SK-N-SH (cell line): ENCODE measurements at places on chromosomes 11 and 22.

DNA sequence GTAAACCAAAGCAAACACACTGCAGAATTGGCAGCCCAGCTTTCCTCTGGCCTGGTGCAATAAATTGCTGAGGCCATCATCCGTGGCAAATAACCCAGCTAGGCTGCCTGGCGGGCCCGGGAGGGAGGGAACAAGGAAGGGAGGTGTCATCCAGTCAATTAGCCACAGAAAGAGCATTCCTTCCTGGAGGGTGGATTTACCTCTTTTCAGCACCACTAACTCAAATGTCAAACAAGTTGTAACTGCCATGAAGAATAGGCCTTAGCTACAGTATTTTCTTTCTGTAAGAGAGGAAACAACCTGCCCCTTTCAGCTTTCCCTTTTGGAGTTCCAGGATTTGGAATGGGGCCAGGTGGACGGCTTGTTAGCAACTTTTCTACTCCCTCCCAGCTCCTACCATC lies 163.8 kb upstream of the BDNF start:
- DNase-seq, result no peak
- H3K27ac ChIP-seq, result no peak overlapping the region
- H3K4me3 ChIP-seq, result no peak overlapping the region
- no peaks in the 10 kb centered on the region for H3K36me3 ChIP-seq
- no peaks in the 10 kb centered on the region for H3K27me3 ChIP-seq
- H3K4me1 ChIP-seq, result no peaks in the 10 kb centered on the region

DNA sequence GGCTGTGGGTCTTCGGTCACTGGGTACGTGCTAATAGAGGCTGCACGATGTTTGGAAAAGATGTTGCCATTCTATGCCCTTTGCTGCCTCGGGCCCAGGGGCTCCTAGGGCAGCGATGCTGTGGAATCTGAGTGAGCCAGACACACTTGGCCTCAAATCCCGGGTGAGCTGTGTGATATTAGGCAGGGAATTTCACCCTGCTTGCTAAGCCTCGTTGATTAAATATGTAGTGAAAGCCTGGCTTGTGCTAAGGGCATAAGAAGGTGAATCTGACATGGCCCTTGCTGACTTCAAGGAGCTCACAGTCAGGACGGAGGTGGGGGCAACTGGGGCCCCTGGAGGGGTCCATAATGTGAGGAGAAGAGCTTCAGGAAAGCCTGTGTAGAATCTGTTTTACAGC lies 5.4 kb upstream of the HMOX1 start:
- H3K27me3 ChIP-seq, result no peaks in the 10 kb centered on the region
- H3K4me3 ChIP-seq, result no peak overlapping the region
- H3K27ac ChIP-seq, result no peak overlapping the region
- DNase-seq, result no peak

DNA sequence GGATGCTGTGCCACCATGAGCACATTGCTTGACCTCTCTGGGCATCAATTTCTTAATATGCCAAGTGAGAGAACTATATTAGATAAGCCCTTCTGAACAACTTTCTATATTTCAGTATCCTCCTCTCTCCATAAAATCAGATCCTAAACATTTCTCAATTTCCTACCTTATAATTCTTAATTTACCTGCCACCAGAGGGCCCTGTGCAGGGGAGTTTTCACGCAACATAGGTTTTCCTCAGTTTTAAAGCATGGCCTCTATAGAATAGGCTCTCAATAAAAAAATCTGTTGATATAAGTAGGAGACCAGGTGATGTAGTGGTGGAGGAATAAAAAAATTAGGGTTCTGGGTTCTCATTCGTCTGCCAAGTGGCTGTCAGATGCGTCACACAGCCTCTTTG lies 83.7 kb upstream of the DBX1 start:
- no peak for DNase-seq
- no peak overlapping the region for H3K4me3 ChIP-seq
- H3K27ac ChIP-seq, result no peak overlapping the region

GRCh38 chr11:83042964-83043711 lies 28.6 kb downstream of the RAB30 start:
- no peaks in the 10 kb centered on the region for H3K36me3 ChIP-seq
- H3K4me1 ChIP-seq, result peaks cover 17% of the 10 kb centered on the region; the same call in 1 of the 2 replicates
- H3K4me3 ChIP-seq, result no peak overlapping the region
- H3K27me3 ChIP-seq, result no peaks in the 10 kb centered on the region

DNA sequence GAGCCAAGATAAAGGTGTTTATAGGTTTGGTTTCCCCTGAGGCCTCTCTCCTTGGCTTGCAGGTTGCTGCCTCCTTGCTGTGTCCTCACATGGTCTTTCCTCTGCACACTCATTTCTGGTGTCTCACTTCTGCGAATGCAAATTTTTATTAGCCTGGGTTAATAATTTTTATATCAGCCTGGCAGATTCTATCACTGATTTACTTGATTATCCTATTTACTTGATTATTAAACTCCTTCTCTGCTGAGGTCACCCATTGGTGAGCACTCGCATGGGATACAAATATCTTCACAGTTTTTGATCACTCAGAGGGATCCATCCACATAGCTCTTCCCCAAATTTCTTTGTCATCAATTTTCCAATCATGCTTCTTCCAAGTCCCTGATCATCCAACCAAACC lies 90.9 kb upstream of the IGLL5 start:
- H3K36me3 ChIP-seq, result no peaks in the 10 kb centered on the region
- no peaks in the 10 kb centered on the region for H3K27me3 ChIP-seq
- DNase-seq, result no peak
- no peak overlapping the region for H3K27ac ChIP-seq
- H3K4me1 ChIP-seq, result no peaks in the 10 kb centered on the region

GRCh38 chr22:30891781-30892180 lies 76.8 kb downstream of the MORC2 start:
- no peak overlapping the region for H3K27ac ChIP-seq
- no peaks in the 10 kb centered on the region for H3K36me3 ChIP-seq
- no peaks in the 10 kb centered on the region for H3K4me1 ChIP-seq
- no peak overlapping the region for H3K4me3 ChIP-seq

- no peaks in the 10 kb centered on the region for H3K4me1 ChIP-seq
- DNase-seq, result peak; percentile 4
- no peaks in the 10 kb centered on the region for H3K36me3 ChIP-seq
- no peak overlapping the region for H3K4me3 ChIP-seq
These were observed 47.5 kb upstream of the SPATA19 start for GRCh38 chr11:133892584-133893380.

- peak overlapping the region; percentile 77; the same call in 1 of the 2 replicates for H3K4me3 ChIP-seq
- H3K36me3 ChIP-seq, result peaks cover 13% of the 10 kb centered on the region; the same call in 1 of the 2 replicates
- no peaks in the 10 kb centered on the region for H3K27me3 ChIP-seq
- DNase-seq, result no peak
These were observed 1.7 kb upstream of the EIF4ENIF1 start for GRCh38 chr22:31491218-31491962.

DNA sequence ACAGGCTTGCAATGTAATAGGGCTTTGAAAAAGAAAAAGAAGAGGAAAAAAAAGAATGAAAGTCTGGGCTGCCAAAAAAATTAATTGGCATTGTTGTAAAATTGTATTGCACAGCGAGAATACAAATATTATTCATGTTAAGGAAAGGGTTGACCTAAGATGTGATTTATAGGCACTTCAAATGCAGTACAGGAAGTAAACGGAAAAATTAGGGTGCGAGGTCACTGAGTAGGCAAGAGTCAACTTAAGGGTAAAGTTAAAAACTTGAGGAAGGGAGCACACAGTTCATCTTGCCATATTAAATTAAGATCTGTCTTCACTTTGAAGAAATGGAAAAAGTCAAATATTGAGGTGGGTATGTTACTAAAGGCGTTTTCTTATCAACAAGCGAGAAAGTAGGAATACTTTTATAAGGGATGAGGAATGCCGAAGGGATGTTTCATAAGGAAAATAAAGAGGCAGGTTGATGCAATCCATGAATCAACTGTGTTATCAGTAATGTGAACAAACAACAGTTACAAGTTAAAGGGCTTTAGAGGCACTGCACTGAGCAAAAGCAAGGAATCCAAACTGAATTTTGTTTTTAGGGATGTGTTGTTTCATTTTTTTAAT lies 123.0 kb downstream of the WT1 start:
- peaks cover 2% of the 10 kb centered on the region; the same call in 1 of the 2 replicates for H3K4me1 ChIP-seq
- H3K27ac ChIP-seq, result no peak overlapping the region
- peak overlapping the region; percentile 18; the same call in 1 of the 2 replicates for H3K4me3 ChIP-seq
- DNase-seq, result no peak

DNA sequence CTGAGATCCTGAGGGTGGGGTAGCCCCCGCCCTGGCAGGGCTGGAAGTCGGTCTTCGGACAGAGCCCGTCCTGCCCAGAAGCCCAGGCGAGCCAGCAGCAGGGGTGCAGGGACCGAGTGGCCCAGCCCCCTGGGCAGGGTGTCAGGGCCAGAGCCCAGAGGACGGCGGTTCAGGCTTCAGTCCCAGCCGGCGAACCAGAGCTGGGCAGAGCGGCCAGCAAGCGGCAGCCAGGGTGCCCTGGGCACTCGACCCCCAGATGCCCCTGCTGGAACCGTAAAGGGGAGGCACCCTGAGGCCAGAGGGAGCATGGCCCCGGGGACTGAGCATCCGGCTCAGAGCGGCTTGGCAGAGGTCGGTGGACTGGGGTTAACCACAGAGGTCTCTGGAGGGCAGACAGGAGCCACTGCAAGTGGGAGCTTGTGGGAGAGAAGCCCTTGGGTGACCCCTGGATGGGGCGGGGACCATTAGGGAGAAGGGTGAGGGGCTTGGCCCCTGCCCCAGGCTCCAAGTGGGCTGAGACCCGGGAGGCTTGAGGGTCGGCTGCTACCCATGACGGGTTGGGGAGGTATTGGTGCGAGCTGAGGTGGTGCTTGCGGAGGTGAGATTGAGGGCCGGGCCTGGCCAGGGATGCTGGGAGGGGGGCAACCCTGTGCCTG lies 15.9 kb downstream of the LSP1 start:
- H3K4me1 ChIP-seq, result peaks cover 40% of the 10 kb centered on the region; the same call in 1 of the 2 replicates
- DNase-seq, result no peak
- H3K4me3 ChIP-seq, result no peak overlapping the region
- no peaks in the 10 kb centered on the region for H3K36me3 ChIP-seq
- no peaks in the 10 kb centered on the region for H3K27me3 ChIP-seq
- H3K27ac ChIP-seq, result no peak overlapping the region

GRCh38 chr11:1228921-1229451 lies 6.1 kb downstream of the MUC5B start:
- H3K4me3 ChIP-seq, result no peak overlapping the region
- no peaks in the 10 kb centered on the region for H3K36me3 ChIP-seq
- DNase-seq, result peak; percentile 40
- H3K4me1 ChIP-seq, result peaks cover 2% of the 10 kb centered on the region; the same call in 1 of the 2 replicates
- no peaks in the 10 kb centered on the region for H3K27me3 ChIP-seq

- no peak overlapping the region for H3K4me3 ChIP-seq
- no peaks in the 10 kb centered on the region for H3K36me3 ChIP-seq
- DNase-seq, result no peak
These were observed 842.4 kb downstream of the LUZP2 start for GRCh38 chr11:25339281-25339680.

DNA sequence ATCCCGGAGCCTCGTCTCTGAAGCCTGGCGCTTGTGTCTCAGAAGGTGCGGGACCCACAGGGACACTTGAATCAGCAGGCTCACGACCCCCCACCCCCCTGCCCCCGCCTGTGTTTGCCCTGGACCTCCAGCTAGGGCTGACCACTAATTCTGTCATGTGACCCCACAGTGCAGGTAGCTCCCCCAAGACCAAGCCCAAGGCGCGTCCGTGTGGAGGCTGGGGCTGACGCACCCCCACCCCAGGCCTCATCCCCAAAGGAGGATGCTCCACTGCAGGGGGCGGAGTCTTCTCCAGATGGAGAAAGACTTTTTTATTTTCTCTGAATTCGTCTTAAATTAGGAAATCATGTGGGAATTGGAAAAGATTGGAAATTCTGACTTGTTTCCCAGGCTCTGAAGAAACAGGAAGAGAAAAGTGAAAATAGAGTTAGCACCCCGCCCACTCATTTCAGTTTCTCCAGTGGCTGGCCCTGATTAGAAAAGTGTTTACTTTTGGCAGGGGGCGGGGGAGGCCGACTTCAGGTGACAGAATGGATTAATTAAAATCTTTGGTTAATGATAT lies 1.0 kb upstream of the RELA start:
- DNase-seq, result peak; percentile 72
- H3K27me3 ChIP-seq, result no peaks in the 10 kb centered on the region
- peak overlapping the region; percentile 97 for H3K27ac ChIP-seq
- H3K4me3 ChIP-seq, result peak overlapping the region; percentile 83

GRCh38 chr11:14127679-14128078 lies 165.2 kb downstream of the SPON1 start:
- H3K27me3 ChIP-seq, result no peaks in the 10 kb centered on the region; the same call in 1 of the 2 replicates
- H3K27ac ChIP-seq, result no peak overlapping the region
- H3K36me3 ChIP-seq, result no peaks in the 10 kb centered on the region
- H3K4me1 ChIP-seq, result no peaks in the 10 kb centered on the region
- DNase-seq, result no peak
- no peak overlapping the region for H3K4me3 ChIP-seq

- no peaks in the 10 kb centered on the region for H3K27me3 ChIP-seq
- H3K36me3 ChIP-seq, result no peaks in the 10 kb centered on the region
These were observed 701.8 kb downstream of the NTM start for GRCh38 chr11:132072044-132072857.

DNA sequence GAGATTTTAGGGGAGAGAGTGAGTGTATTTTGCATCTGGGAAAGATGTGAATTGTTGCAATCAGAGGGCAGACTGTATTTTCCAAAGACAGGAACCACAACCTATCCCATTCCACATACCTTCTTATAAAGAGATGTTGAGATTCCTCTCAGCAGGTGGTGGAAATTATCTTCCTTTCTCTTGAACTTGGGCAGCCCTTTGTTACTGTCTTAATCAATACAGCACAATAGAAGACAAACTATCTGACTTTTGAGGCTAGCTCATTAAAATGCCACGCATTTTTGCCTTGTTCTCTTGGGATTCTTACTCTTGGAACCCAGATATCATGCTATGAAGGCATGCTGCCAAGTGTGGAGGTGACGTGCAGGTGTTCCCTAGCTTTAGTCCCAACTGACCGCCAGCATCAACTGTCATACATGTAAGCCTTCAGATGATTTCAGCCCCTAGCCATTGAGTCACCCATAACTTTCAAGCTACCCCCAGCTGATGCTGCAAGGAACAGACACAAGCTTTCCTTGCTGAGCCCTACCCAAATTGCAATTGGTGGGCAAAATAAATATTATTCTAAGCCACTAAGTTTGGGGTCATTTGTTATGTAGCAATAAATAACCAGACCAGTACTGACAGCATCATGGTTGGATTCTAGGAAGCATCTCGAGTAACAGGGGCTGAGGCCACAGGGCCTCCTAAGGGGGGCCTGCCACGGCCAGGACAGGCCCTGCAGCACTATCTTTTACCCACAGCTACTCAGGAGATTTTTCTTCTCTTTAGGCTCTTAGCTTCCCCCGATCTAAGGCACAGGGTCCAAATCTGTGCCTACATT lies 63.0 kb downstream of the RPL27A start:
- no peaks in the 10 kb centered on the region for H3K27me3 ChIP-seq
- no peak overlapping the region for H3K4me3 ChIP-seq
- H3K4me1 ChIP-seq, result no peaks in the 10 kb centered on the region
- no peak for DNase-seq
- peaks cover 17% of the 10 kb centered on the region; the same call in 1 of the 2 replicates for H3K36me3 ChIP-seq
- no peak overlapping the region for H3K27ac ChIP-seq

- no peaks in the 10 kb centered on the region; the same call in 1 of the 2 replicates for H3K4me1 ChIP-seq
- peaks cover 4% of the 10 kb centered on the region; the same call in 1 of the 2 replicates for H3K36me3 ChIP-seq
- no peak for DNase-seq
- no peak overlapping the region for H3K4me3 ChIP-seq
- H3K27me3 ChIP-seq, result no peaks in the 10 kb centered on the region
These were observed 17.2 kb downstream of the LRP4 start for GRCh38 chr11:46901156-46901555.

- H3K27me3 ChIP-seq, result no peaks in the 10 kb centered on the region
- H3K36me3 ChIP-seq, result no peaks in the 10 kb centered on the region
- peak overlapping the region; percentile 99; the same call in 1 of the 2 replicates for H3K27ac ChIP-seq
- peaks cover 18% of the 10 kb centered on the region for H3K4me1 ChIP-seq
- DNase-seq, result no peak
- H3K4me3 ChIP-seq, result no peak overlapping the region
These were observed 73.8 kb upstream of the ARFGAP3 start for GRCh38 chr22:42930810-42931420.
